ENCODE measurements at places on chromosomes 3 and 15. TPM values are rescaled to one million over a fixed set of nuclear protein-coding genes. Genes with fewer than 3 reads are reported as not detected.

GRCh38 chr3:37546876-37547275 is 314.8 kb upstream of the CTDSPL start:
- no peak for DNase-seq

DNA sequence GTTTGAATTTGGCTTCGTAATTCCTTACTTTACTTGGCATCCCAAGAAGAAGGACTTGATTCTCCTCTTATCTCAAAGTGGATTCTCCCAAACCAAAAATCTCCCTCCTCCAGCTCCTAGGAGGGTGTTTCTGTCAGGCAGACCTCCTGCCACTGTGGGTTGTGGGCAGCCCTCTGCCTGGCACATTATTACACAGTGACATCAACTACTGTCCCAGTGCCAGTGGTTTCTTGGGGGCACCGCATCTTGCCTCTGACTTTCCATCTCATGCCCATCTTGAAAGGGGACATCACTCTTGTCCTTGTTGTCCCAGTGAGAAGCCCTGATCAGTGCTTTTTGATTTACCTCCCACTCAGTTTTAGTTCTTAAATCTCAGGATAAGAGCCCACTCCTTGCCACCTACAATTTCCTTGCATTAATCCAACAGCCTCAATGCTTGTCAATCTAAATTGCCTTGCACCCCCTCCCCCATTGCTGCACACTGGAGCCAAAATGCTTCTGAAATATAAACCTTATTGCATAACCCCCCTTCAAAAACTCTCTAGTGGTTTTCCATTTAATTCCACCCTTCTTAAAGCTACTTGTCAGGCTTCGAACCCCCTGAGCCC is 81.0 kb downstream of the TRAK1 start:
- DNase-seq, result no peak

DNA sequence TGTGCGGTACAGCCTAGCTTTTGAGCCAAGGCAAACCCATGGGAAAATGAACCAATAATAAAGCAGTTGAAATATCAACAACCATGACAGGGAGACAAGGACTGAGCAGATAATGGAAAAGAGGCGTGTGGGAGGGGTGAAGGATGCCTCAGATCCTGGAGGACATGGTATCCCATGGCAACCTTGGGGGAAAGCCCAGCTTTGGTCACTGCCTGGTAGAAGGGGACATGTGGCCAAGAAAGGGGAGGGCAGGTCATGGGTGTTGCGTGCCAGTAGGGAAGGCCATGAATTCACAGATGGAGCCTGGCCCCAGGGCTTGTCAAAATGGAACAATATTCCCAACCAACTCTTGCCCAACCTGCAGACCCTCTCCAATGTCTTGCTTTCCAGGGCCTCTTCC is 140.5 kb upstream of the SMAD3 start:
- no peak for DNase-seq

DNA sequence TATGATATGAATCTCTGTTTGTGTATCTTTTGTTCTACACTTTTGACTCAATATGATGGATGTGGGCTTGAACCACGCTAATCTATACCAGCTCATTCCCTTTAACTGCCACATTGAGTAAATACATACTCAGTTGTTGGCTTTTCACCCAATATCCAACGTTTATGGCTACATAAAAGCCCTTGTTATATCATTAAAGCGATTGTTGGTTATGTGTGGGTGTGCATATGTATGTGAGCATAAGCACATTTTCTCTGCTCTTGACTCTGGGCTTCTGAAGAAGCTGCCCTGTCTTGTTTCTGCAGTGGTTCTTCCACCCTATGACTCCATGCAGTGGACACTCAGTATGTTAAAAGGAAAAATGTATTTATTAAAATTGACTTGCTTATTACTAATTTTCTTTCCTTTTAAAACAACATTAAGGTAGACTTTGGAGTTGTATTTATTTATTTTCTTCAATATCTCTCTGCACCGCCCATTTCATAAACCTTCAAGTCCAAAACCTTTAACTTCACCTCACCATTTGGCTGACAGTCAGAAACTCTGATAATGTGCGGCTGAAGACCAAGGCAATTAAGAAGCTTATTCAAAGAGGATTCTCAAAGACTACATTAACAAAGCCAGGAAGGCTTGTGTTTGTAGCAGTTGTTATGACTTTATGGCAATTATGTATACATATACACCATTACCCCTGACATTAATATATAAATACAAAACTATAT is 156.1 kb downstream of the THRB start:
- DNase-seq, result no peak

DNA sequence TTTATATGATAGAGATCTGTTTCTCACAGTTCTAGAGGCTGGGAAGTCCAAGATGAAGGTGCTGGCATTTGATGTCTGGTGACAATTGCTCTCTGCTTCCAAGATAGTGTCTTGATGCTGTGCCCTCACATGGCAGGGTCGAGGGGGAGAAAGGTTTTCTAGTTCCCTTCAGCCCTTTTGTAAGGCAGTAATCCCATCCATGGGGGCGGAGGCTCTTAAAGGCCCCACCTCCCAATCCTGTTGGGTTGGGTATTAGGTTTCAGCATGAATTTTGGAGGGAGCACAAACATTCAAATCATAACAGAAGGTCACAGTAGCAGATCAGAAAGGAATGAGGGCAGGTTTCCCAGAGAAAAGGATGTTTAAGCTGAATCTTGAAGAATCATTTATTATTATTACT is 601.7 kb upstream of the ZNF717 start:
- DNase-seq, result no peak

Gene SLC22A14
- total RNA-seq, result 0.58 TPM

Gene CDV3
- total RNA-seq, result 244 TPM

DNA sequence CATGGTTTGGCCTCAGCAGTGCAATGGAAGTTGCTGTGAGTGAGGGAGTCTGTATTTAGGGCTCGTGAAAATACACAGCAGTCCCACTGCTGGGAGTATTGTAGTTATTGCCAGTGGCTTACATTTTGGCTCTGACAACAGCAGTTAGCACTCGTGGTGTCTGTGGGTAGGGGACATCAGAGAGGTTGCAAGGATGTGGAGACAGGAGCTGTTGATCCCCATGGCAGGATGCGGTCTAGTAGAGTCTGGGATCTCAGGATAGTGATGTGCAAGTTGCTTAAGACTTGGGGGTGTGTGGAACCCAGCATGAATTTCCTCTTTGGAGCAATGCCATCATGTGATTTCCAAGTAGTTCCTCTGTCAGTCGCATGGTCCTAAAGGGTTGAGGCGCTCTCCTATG is 59.9 kb downstream of the GALK2 start:
- DNase-seq, result no peak

DNA sequence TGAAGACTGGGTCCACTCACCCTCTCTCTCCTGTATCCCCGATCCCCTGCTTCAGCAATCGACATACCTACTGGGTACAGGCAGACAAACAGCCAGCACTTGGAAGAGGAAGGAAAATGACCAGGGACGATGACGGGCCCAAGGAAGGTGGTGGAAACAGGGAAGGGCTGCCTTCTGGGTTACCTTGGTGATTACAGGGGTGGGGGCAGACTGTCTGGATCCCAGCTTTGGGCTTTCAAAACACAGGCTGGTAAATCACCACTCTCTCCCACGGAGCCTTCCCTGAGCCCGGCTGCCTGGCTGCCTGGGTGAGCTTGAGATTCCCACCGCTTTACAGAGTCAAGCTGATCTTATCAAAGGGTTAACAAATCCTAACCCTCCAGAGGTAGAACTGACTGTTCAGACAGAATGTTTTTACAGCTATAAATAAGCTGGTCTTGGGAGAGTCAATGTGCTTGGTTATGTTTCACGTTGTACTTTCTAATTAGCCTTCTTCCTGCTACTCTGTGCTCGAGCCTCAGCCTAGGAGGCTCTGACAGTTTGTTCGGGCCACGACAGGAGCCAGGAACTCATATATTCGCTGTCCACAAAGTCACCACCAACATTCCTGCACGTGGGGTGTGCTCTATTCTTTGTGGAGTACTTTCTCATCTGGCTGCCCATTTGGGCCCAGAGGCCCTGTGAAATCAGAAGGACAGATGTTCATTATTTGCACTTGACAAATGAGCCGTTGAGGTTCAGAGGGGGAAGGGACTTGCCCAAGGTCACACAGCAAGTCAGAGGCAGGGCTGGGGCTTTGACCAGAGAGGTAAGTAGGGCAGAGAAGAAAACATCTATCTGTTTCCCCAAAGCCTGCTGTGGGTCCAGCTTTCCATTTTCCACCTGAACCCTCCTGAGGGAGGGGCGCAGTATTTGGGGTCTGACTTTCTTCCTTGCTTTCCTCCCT is 63.5 kb downstream of the FEM1B start:
- DNase-seq, result no peak

DNA sequence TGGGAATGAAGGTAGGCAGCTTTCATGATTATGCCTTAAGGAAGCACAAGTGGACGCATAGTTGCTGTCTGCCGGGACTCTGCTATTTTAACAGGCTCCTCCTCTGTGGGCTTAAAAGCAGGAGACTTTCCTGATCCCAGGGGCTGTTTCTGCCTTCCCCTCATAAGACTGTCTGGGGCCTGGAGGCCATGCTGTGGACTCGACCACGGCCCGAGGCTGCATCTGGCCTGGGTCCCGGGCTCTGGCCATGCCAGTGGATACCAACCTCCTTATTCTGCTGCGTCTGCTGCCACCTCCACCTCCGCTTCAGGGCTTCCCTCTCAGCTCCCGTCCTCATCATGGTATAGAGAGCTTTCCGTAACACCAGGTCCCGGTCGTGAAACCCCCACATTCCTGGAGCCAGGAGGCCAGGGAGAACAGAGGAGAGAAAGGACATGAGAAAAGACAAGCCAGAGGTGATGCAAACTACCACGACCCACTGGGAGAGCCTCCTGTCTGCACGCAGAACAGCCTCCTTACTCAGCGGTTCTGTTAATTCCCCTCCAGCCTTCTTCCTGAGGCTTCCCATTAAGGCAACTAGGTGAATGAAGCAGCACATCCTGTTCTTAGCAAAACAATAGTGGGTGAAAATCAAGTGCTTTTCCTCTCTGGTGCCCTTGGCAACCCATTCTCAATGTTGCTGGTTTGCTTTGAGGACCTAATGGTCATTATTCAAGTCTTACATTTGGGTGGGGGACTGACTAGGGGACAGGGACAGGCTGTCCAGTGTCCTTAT is 200.5 kb downstream of the KLF13 start:
- DNase-seq, result no peak

DNA sequence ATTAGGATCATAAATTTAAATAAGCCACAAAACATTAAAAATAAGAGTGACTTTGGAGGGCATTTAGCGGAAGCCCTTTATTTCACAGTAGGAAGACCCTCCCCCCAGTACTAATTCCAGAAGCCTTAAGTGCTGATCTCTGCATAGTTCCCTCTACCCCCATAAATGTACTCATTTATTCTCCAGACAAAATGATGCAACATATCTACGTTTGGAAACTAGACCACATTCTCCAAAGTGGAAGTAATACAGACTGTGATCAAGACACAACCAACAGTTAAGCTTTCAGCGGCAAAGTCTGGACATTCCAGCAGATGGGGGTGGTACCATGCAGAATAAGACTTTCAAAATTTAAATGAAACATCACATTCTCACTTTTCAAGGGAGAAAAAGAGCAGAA is 44.8 kb upstream of the RPS17 start:
- DNase-seq, result no peak

- no peak for DNase-seq
These were observed 188.4 kb upstream of the THRB start for GRCh38 chr3:24683090-24683489.

Gene CCR2
- total RNA-seq, result not detected

Gene TGM5
- total RNA-seq, result not detected

- DNase-seq, result no peak
These were observed 13.0 kb upstream of the FBLN2 start for GRCh38 chr3:13535905-13536304.

DNA sequence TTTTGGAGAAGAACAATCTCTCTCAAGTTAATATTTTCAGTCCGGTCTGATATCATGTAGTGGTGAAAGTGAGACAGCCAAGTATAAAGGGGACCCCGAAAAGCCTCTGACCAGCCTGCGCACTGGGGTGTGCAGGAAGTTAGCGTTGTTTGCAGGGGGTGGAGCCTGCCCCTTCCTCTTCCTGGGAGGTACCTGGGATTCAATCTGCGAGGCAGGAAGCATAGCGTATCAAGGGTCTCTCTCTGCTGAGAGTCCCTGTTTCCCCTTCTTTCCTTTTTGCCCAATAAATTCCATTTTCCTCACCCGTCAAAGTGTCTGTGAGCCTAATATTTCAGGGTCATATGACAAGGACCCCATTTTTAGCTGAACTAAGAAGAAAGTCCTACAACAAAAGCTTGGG is 44.8 kb upstream of the CBLB start:
- DNase-seq, result no peak

Gene EPHA3
- total RNA-seq, result 0.04 TPM

- DNase-seq, result no peak
These were observed 1.3 kb downstream of the RHCG start for GRCh38 chr15:89494941-89495637.

Gene STRC
- 0.21 TPM for total RNA-seq

Gene PDZRN3
- total RNA-seq, result 0.96 TPM

- DNase-seq, result no peak
These were observed 163.4 kb upstream of the PPP2R3A start for GRCh38 chr3:135802171-135802570.

Gene CFAP91
- 3.3 TPM for total RNA-seq

DNA sequence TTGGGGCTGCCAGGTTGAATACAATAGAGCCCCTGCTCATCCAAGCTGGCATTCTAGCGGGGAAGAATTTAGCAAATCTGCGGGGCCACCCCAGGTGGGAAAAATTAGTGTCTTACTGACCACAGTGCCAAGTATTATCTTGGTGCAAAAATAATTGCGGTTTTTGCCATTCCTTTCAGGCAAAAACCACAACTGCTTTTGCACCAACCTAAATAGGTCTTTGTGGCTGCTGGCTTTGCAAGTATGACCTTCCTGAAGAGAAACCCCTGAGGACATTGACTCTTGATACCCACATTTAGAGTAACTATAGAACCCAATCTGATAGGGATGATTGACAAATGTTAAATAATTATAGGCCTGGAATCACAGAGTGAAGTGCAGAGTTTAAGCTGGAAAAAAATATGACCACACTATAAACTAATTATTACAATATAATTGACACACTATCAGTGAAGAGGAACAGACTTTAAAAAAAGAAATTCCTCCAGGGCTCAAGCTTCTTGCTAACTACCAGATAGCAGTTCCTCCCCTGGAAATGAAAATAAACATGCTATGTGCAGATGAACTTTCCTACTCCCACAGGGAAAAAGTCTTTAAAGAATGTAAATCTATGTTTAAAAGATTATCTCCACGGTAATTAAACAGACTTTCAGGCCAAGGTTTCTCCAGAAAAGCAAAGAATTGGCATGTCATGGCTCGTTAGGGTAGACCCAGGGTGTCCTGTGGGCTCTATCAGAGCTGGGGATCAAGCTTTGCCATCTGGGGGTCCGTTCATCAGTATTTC is 34.4 kb downstream of the CA12 start:
- no peak for DNase-seq

- DNase-seq, result peak; percentile 82
These were observed 417.7 kb upstream of the TBL1XR1 start for GRCh38 chr3:177615015-177615414.

DNA sequence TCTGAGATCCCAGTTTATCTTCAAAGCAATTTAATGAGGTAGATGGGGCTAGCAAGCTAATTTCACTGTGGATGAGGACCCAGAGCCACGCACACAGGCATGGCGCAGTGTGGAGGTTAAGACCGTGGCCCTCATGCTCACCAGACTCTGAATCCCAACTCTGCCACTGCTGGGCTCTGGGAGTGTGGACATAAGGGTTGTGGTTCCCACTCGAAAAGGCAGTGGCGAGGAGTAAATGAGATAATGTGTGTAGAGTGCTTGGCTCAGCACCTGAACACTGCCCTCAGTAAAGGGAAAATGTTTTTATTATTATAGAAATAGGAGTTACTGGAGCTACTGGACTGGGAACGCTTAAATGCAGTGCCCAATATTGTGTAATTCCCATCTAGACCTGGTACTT is 243.5 kb upstream of the TPM1 start:
- no peak for DNase-seq

- DNase-seq, result no peak
These were observed 277 bp downstream of the SIAH2 start for GRCh38 chr3:150762662-150763121.
